Left lobe of liver (tissue), 2 donors: ENCODE measurements at places on chromosomes 6 and 20.

DNA sequence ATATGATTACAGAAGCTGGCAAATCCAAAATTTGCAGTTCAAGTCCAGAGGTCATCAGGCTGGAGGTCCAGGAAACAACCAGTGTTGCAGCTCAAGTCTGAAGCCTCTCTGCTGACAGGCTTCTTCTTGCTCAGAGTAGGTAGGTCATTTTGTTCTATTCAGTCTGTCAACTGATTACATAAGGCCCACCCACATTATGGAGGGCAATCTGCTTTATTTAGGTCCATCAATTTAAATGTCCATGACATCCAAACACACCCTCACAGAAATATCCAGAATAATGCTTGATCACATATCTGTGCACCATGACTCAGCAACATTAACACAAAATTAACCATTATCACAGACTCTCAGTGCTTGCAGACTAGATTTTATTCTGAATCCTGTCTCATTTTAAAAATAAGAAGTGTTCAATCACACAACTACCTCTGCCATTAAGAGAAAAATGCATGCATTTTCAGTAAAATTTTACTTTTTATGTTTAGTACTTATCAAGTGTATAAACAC, 759.2 kb upstream of the ADGRB3 start:
- DNase-seq, result no peak

- DNase-seq, result no peak
Measured at GRCh38 chr20:57675773-57676172, 34.0 kb downstream of the PMEPA1 start.

GRCh38 chr6:61949161-61949560, 336.9 kb downstream of the KHDRBS2 start:
- no peak for DNase-seq

DNA sequence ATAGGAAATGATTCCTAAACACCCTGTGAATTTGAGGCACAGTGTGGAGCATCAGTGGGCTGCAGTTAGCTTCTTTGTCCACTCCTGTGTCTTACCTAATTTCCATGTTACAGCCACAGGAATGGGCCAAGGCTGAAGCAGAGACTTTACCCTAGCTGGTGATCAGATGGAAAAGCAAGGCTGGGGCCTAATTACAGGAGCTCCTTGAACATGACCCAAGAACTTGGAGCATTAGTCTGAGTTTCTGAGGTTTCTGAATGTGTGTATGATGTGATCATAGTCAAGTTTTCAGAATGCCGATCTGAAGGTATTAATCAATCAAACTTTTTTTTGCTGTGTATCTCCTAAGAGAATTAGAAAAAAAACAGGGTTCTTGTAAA, 18.0 kb downstream of the HECA start:
- DNase-seq, result no peak

GRCh38 chr6:111841822-111842221, 31.4 kb downstream of the FYN start:
- DNase-seq, result no peak

- DNase-seq, result no peak
Measured at GRCh38 chr6:31145386-31145785, 6.5 kb upstream of the PSORS1C2 start.
